ENCODE measurements at places on chromosomes 16 and 17.

- no peak for DNase-seq
These were observed 160.6 kb downstream of the PRKCB start for GRCh38 chr16:23996258-23996955.

GRCh38 chr17:21278450-21279197 lies 5.9 kb upstream of the MAP2K3 start:
- DNase-seq = no peak

DNA sequence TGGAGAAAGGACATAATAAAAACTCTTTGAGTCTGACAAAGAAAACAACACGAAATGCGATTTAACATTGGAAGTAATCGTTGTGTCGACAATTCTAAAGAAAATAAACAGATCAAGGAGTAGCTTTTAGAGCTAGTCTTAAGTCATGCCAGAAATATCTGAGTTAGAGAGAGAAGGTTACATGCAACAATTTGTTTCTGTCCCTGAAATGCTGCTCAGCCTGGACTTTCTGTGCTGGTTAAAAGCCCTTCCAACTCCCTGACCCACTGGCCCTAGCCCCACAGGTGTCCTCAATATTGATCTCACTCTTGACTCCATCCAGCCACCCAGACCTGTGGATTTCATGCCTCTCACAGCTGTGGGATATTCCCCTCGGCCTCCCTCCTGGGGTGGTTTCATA lies 33.2 kb upstream of the TEX2 start:
- DNase-seq = no peak

DNA sequence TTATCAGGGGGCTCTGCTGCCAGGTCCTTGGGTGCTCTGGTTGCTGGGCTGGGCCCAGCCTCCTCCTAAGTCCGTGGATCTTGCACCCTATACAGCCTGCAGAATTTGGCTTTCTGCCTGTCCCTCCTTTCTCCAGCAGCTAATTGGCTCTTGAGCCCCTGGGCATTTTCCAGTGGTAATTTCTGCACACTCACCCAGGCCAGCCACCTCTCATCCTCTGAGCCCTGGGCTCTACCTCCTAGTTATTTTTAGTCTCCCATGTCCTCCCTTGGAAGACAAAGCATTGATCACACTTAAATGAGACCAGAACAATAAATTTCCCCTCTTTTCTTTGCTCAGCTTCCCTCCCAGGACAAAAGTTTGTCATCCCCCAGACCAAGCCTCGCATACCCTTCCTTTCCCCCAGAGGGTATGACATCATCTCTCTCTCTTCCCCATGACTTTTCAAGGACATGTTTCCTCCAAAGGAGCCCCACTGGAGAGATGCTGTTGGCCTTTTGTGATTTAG lies 38.1 kb downstream of the C17orf75 start:
- no peak for DNase-seq

- no peak for DNase-seq
These were observed 40.3 kb downstream of the CYB561 start for GRCh38 chr17:63405741-63406261.

GRCh38 chr16:74825016-74825415 lies 50.4 kb upstream of the FA2H start:
- DNase-seq = no peak

All from NCI-H2081 treated with DMSO at 0.1 percent for 48 hours (cell line).